ENCODE measurements at places on chromosomes 12 and 14.

GRCh38 chr14:75752086-75752485, 91.0 kb downstream of the TTLL5 start:
- ATAC-seq = no peak

DNA sequence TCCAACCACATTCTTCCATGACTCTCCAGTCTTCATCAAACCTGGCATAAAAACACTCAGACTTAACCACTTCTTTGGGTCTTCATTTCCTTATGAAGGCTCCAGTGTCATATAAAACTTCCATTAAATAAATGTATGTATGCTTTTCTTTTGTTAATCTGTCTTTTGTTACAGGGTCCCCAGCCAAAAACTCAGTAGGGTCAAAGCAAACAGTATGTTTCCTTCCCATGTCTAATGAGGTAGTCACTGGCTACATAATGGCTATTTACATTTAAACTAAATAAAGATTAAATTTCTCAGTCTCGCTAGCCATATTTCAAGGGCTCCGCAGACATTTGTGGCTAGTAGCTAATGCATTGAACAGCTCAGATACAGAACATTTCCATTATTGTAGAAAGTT, 40.1 kb upstream of the STAB2 start:
- ATAC-seq = no peak

- no peak for ATAC-seq
These were observed 911 bp upstream of the SCNN1A start for GRCh38 chr12:6376079-6376869.

- ATAC-seq = no peak
These were observed 33.5 kb upstream of the C14orf180 start for GRCh38 chr14:104545942-104546501.

DNA sequence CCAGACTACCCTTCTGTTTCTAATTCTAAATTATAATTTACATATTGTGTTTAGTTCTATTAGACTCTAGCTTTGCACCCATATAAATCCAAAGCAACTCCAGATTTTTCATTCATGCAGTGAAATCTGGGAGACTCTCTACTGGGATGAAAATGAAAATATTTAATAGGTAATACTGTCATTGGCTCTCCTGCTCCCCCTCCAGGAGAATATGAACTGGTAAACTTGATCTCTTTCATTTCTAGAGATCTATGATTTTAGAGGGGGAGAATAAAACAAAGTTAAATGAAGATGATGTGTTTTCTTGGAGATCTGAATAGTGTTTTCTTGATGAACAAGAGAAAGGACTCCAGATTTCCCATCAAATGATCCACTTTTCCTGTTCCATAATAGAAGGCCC, 104.3 kb upstream of the TMCC3 start:
- ATAC-seq = no peak

GRCh38 chr12:82966001-82966559, 279.4 kb downstream of the TMTC2 start:
- no peak for ATAC-seq

DNA sequence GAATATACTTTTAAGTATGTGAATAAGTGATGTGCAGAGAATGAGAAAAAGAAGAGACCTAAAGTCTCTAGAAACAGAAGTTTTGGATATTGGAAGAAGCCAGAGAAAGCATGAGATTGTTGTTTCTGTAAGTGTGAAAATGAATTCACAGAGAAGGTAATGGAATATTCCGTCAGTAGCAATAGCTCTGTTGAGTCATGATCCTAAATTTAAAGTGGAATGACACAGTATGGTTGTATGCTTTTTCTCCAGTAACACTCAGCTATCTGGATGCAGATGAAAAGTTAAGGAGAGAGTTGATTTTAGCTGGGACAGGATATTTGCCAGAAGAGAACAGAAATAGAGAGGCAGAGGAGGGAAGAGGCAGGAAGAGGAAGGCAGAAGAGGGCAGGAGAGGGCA, 1166.3 kb downstream of the GALC start:
- ATAC-seq = no peak
